ENCODE measurements at places on chromosomes 6 and 20.

- no peak for DNase-seq
Measured at GRCh38 chr20:11217326-11218172, 543.8 kb upstream of the JAG1 start.

DNA sequence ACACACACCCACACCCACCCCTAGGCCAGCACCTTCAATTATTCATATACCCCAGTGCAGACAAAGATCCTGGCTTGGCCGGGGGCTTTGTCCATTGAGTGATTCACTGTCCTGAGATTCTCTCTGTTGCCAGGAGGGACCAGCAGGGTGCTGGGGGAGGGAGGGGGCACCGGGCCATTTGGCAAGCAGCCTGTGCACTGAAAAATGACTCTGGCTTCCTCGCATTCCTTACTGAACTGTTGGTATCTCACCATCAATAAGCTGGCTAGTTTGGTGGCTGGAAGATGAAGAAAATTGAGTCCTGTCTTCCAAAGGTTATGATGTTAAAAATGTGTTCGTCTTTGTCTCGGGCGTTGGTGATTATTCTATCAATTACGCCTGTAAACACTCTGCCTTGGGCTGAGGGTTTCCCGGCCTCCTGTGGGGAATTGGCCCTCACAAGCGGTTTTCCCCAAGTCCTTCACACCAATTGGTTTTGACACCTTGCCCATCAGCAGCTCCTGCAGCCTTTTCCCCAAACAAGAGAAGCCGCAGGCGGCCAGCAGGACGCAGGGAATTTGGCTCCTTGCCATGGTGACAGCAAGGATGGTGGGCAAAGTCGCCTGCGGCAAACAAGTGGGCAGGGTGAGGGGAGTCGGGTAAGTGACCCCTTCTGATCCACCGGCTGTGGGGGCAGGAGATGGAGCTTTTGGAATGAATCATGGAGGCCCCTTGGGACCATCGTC, 4.9 kb downstream of the VSTM2L start:
- peak; percentile 46 for DNase-seq

GRCh38 chr6:142886431-142887170, 58.4 kb downstream of the HIVEP2 start:
- no peak for DNase-seq

DNA sequence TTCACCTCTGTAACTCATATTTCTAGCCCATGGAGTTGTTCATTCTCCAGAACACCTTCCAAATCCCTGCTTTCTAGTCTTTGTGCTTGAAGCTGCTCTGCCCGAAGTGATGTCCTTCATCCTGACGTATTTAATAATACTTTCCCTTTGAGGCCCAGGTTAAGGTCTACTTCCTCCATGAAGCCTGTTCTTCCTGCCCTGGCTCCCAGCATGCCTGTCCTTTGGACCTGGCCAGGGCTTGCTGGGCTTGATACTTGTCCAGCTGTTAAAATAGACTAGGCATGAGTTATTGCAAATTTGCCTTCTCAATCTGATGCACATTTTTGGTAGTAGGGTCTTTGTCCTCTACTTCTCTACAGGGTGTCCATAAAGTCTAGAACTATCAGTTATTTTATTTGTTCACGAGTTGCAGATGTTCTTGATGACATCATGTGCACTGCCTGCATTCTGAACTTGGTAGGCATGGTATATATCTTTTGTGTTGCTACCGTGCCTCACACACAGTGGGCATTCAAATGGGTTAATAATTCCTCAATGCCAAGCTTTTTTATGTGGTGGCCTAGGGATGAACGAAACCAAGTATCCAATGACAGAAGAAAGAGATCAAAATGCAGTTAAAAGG, 3.1 kb upstream of the MAP7 start:
- no peak for DNase-seq

DNA sequence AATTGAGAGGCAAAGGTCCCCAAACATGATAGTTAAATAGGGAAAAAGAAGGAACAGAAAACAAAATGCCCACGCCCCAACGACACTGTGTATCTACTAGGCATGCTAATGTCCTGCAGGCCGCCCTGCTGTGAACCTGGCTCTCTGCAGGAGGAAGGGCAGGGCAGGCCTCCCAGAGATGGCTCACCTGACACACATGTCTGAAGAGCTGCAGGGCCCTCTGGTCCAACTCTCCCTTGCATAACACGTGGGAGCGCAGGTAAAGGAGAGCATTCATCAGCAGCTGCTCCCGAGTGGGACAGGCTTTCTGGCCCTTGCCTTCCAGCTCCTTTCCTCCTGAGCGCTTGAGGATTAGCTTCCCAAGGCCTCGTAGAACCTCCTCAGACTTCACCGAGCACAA, 53.7 kb upstream of the LYRM2 start:
- DNase-seq, result no peak

DNA sequence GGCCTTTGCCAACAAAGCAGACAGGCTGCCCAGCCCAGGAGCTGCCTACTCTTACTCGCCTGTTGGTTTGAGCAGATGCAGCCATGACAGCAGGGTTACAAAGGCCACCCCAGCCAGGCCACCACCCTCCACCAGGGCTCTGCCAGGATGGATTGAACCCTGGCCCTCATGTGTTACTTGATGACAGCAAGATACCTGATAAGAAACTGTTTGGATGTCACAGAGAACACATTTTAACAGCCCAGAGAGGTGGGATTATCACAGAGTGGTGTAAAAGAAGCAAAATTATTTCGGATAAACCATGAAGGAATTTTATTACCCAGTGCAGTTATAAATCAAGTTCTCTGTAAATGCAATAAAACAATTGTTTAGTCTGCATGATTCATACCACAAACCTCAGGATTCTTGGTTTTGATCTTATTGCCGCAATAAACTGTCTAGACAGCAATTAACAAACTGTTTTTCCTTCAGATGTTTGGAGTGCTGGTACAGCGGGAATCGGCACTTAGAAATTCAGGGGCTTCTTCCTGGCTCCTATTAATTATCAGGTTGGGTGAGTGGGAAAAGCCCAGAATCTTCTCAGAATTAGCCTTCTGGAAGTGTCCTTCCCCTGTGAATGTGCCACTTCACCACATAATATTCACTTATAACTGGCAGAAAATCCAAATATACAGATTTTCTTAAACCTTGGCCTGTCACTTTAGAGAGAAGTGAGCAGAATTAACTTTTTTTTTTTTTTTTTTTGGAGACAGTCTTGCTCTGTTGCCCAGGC, 58.0 kb upstream of the SALL4 start:
- DNase-seq, result no peak

DNA sequence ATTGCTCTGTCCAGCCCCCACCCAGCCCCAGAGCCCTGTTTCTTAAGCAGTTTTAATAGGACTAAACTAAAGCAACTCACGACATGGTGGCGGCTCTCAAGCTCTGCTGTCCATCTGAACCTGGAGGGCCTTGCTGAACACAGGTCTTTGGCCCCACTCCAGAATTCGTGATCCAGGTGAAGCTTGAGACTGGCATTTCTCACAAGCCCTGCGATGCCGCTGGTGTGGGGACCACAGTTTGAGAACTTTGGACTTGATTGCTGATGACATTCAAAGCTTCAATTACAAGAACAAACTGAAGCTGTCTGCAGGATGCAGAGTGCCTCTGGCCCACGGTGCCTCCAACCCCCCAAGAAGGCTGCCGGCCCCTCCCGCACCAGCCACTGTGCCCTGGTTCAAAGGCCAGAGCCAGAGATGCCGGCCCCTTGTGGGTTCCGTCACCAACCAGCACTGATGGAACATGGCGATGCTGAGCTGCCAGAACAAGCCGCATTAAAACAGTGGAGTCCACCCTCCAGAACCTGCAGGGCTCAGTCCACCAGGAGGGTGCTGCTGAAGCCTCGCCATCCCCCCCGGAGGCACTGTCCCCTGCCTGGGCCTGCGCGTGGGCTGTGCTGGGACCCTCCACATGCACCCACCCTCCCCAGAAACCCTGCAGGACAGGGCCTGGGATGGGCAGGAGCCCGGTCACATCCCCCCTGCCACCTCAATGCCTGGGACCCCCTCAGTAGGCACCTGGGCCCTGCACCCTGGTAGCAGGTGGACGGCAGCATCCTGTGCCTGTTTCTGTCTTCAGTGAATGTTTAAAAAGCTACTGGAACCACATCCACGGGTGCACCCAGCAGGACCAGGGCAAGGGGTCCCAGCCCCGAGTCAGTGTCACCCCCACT, 101.1 kb downstream of the PSMB1 start:
- DNase-seq, result no peak

DNA sequence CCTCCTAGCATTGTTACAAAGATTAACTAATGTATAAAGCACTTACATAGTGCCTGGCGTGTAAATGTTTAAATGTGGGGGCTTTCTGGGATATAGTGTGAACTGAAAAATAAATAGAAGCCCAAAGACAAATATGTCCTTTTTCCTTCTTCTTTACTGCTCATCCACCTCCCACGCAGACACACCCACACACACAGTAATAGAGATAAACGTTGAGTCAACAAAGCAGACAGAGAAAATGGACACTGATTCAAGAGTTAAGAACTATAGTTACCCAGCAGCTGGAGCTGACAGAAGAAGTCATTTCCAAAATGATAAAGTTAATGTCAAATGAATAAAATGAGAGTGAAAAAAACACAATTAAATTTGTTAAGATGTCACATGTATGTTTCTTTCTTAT, 68.3 kb downstream of the FHL5 start:
- no peak for DNase-seq

- DNase-seq, result no peak
Measured at GRCh38 chr6:75893776-75894152, 144.7 kb downstream of the MYO6 start.
